Stimulated activated CD4-positive, alpha-beta T cell treated with anti-CD3 and anti-CD28 coated beads, Interleukin-15, amount 100 ng/mL, for 48 hours (primary cell): ENCODE measurements at places on chromosomes 1 and 21.

DNA sequence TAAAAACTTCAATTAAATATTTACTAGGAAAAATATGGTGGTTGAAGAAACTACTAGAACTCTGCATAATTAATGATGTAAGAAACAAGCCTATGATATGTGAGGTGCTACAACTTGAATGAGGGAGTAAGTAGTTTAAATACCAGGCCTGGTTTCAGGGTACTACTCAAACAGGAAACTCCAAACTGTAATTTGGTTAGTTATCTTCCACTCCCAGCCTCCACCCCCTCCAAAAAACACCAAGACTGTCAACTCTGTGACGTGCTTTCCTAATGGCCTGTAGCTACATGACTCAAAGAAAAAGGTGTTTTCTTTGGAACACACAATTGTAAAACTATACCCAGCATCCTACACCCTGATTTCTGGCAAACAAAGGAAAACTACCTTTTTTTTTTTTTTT, 55.9 kb upstream of the RCC1 start:
- peak; percentile 22 for DNase-seq

DNA sequence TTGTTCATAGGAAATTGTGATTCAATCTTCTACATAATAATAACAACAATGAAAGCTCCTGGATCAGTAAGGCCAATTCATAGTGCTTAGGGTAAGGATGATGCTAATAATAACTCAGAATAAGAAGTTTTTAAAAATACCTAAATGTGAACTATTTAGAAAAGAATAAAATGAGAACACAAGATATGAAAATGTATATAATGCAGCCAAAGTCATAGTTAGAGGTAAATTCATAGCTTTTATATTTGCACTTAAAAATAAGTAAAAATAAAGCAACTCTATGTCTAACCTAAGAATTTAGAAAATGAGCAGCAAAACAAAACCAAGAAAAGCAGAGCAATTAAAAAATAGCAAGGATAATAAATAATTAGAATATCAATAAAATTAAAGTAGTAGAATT, 43.5 kb upstream of the JUN start:
- DNase-seq: no peak

DNA sequence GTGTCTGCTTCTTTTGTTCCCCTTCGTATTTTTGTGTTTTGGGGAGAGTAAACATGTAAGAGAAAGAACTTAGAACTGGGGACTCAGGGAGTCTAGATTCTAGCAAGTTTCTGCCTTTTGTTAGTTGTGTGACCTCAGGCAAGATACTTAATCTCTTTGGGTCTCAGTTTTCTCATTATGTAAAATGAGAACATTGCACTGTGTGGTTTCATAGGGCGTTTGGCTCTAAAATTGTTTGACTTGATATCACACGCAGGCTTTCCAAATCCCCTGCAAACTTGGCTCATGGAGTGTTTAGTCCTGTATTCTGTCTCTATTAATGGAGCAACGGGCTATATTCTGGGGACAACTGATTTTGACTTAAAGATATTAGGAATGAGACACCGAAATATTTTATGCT, 57.7 kb downstream of the NTNG1 start:
- no peak for DNase-seq

- DNase-seq: no peak
These were observed 13.6 kb upstream of the AGMAT start for GRCh38 chr1:15598436-15598835.

- DNase-seq: no peak
These were observed 17.1 kb downstream of the TEX35 start for GRCh38 chr1:178530037-178530402.

DNA sequence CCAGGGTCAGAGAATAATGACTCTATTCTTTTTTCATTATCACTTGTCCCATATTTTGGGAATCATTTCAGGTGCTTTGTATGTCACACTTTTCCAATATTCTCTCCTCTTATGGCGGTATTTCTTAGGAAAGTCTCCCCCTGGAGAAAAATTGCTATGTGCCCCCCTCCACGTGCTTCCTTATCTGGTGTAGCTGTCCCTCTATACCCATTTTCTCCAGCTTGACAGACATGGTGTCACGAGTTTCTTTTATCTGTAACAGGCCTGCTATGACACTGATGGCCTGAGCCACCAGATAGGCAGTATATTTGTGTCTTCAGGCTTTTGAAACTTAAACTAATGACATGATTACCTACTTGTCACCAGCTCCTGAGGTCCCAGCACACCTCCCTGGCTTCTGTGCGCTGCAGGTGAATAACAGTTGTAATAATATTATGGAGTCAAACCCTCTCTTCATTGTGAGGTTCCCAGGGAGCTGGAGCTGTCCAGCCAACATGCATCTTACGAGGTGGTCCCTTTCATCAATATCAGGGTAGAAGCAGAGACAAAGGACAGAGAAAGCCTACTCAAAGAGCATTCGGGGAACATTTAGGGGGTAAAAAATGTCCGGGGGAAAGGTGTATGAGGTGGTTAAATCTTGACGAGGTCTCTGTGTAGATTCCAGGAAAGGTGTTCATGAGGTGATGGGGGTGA, 71.2 kb upstream of the DUSP10 start:
- no peak for DNase-seq
